ENCODE measurements at places on chromosomes 1 and 21.

DNA sequence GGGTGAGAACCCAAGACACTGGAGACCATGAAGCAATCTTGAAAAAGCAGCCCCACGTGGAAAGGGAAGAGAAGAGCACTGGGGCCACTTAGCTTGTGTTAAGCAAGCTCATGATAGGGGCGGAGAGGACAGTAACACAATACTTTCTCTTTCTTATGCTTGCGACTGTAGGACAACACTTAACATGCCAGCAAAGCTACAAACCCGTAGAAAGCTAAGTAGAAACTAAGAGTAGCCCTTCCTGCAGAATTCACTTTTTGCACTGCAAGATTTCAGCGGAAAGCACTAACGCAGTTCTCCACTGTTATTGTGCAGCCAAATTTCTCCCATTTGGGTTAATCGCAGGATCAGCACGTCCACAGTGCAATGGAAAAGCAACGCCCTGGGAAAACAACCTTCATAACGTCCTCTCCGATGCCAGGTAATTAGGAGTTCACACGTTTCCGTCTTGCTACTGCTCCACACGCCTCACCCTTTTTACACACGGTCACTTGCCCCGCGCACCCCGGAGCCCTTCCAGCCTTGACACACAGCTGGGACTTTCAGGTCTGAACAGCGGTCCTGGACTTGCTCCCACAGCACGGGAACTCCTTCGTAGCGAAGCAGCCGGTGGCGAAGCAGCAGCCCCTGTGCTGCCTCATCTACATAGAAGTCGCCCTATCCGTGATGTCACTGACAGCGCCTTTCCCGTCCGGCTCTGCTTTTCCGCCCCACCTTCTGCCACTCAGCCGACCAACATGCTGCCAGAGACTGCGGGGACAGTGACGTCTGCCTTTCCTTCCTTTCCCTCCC lies 148.6 kb downstream of the PPIAL4G start:
- peak; percentile 62 for DNase-seq

DNA sequence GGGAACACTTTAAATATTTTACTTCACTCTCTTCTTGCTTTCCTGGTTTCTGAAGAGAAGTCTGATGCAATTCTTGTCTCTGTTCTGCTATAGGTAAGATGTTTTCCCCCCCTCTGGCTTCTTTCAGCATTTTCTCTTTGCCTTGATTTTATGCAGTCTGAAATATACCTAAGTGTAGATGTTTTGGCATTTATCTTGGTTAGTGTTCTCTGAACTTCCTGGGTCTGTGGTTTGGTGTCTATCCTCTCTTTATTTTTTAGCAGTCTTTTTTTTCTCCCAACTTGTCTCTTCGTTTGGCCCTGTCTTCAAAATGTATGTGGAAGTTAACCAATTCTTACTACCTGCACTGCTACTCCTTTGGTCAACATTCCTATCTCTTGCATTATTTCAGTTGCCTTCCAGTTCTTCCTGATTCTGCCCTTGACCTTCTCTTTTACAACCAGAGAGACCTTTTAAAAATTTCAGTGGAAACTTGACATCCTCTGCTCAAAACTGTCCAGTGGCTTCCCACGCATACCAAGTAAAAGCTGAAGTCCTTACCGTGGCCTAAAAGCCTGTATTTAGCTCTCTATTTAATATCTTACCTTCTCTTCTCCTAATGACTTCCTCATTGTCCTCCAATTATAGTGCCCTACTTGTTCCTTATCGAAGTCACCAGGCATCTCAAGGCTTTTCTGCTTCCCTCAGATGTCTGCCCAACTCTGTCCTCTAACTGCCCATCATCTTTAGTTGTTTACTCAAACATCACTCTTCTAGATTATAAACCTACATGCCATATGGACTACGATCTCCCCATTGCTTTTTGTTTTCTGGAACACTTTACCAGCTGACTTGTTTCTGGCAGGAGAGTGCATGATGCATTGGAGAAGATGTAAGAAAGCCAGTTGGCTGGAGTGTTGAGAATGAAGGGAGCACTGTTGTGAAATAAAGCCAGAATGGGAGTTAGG lies 40.9 kb downstream of the RAP1A start:
- no peak for DNase-seq

GRCh38 chr1:232561381-232561780 lies 68.6 kb downstream of the SIPA1L2 start:
- DNase-seq = no peak

GRCh38 chr1:68479501-68479900 lies 17.4 kb downstream of the DEPDC1 start:
- DNase-seq = no peak

DNA sequence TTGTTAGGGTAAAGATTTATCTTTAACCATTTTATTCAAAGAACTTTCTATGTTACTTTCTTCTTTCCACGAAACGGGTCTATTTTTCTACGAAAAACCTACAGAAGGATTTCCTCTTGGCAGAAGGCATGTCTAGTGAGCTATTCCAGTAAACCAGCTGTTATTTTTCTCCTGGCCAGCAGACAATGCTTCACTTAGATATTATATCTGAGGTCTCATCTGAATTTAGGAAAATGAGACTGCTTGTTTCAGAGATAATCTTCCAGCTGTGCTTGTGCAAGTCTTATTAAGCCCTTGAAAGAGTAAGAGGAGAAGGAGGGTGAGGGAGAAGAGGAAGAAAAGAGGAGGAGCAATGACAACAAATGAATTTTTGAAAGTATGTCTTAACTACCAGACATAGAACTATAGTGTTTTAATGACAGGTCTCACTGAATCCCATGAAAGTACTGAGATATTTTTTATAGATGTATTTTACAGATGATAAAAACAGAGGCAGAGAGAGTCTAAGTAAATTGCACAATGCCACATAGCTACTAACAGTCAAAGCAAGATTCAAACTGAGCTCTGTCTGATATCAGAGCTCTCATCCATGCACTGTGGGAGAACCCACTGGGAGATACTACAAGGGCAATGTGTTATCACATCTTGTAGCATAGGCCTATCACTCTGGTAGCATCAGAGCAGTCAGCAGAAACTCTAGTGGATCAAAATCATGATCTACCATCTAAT lies 54.6 kb upstream of the SAMSN1 start:
- no peak for DNase-seq

DNA sequence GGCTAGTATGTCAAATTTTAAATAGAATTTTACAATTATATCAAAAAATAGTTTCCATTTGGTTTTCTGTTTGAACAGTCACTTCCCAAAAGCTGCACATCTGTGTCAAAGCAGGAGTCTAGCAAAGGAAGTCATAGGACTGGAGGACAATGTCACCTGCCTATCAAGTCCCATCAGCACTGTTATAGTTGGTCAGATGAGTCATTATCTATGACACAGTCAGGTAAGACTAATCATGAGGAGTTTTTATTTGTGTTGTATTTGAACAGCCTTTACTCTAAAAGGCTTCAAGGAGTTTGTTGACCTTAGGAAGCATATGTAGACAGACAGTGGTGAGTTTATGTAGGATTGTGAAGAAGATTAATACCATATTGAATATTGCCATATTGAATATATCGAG lies 74.2 kb upstream of the QSOX1 start:
- DNase-seq = no peak

- DNase-seq = no peak
Observed at GRCh38 chr1:186536273-186536890, 75.5 kb upstream of the PDC start.

DNA sequence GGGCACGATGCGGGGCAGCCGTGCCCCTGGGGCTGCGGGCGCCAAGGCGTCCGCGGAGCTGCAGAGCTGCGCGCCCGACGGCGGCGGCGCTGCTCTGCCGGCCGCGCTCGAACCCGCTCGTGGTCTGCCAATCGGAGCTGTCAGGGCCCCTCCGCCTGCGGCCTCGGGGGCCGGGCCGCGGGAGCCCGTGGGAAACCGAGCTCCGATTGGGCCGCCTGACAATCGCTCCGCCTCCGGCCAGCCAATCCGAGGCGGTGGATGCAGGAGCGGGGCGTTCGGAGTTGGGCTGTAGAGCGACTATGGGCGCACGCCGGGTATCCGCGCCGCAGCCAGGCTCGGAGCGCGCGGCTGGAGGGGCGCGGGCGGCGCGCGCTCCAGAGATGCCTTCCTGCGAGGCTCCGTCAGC lies 100.5 kb upstream of the SOD1 start:
- peak; percentile 84 for DNase-seq

- DNase-seq = no peak
Observed at GRCh38 chr1:98661544-98662355, at the start of gene SNX7. SNX7 (plus strand) TSS chr1:98661721; CDS start chr1:98661732, 11 bp downstream.

DNA sequence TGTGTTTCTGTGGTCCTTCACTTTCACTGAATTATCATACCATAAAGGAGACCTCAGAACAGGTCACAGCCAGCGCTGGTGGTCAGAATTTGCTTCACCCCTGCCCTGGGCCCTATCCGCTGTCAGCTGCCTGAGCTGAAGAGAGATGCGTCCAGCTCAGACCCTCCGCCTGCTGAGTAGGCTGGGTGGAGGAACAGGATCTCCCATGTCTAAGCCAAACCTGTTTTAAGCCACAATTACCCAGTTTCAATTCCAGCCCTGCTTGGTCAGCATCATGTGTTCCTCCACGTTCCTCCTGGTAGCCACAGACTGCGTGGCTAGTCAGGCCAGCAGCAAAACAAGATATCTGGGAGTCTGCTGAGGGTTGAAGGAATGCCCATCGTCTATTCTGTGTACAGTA lies 13.5 kb upstream of the BGLAP start:
- no peak for DNase-seq

DNA sequence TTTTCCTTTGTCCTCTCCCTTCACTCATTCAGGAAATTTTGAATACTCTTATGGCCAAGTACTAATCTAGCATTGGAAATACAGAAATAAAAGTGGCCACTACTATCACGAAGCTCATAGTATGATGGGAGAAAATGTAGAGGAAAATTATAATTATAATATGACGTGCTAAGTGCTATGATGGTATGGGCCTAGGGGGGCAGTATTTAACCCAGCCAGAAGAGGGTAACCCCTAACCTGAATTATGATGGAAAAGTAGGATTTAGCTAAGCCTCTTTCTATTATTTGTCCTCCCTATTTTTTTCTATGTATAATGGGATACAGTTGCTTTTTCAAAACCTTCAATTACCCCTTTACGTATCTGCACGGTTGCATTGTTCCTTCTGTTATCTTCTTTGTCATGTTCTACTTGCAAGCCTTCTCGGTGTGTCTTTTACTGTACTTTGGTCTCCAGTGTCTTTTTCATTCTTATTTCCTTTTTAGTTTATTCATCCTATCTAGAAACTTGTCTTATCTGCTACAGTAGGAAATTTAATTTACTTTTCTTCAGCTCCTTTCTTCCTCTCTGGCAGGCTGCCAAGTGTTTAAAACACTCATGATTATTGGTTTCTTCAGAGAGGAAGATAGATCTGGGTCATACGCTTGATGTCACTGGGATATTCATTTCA lies 88.8 kb upstream of the GPR52 start:
- DNase-seq = no peak

DNA sequence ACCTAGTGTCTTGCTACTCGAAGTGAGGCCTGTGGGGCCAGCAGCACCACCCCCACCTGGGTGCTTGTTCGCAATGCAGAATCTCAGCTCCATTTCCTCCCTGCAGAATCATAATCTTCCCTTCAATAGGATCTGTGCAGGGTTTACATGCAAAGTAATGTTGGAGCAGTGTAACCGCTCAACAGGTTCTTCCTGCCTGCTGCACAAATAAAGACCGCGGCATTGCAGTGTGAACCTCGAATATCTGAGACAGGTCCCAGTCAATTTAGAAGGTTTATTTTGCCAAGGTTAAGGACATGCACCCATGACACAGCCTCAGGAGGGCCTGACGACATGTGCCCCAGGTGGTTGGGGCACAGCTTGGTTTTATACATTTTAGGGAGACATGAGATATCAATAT lies 119.2 kb downstream of the TLR5 start:
- DNase-seq = no peak

DNA sequence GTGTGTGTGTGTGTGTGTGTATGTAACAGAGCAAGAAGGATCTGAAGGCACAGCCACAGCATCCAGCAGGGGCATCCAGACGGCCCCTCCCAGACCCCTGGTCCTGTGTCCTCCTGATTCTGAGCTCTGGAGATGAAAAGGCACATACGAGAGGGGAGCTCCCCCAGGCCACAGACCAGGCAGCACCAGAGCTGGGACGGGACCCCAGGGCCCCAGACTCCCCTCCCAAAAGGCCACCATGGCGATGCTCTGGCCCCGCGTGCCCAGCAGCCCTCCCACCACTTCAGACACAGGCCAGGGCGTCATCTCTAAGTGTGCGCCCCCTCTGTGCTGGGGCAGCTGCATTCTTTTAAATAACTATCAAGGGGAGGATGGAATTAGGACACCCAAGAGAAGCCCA lies 245.8 kb downstream of the MATN1 start:
- DNase-seq = no peak

DNA sequence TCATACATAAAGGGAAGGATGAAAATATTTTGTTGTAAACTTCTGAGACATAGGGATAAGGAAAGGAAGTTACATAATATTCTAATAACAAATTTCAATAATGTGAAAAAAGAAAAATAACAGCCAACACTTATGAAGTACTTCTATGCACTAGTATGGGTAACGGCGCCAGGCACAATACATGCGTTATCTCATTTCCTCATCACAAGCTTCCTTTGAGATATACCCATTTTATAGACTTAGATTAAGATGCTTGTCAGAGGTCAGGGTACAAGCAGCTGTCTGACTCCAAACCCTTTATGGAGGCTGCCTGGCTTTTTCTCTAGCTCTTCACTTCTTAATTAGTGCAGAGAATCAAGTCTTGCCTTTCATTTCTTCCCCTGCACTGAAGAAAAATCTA lies 41.3 kb downstream of the TCP10L start:
- DNase-seq = no peak

GRCh38 chr1:6738987-6739676 lies 37.5 kb upstream of the DNAJC11 start:
- no peak for DNase-seq

DNA sequence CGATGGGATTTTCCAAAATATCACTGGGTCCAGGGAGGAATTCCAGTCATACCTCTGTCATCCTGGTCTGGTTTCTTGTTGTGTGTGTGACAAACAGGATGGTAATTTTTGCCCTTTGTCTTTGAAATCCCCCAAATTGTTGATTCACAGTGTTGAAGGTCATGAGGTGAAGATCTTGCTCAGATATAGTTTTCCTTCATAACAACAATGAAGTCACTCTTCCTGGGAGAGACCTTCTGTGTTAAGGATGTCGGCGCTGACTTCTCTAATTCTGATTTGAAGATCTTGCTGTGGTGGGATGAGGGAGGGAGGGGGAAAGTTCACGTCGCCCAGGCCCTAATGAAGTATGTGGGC lies 32.2 kb upstream of the MPZL1 start:
- DNase-seq = no peak

- peak; percentile 35 for DNase-seq
Observed at GRCh38 chr1:43934101-43934985, 742 bp downstream of the ARTN start.

- no peak for DNase-seq
Observed at GRCh38 chr1:11562664-11563063, 83.7 kb downstream of the DISP3 start.
